ENCODE measurements at places on chromosomes 5 and 9. TPM values are rescaled to one million over a fixed set of nuclear protein-coding genes. Genes with fewer than 3 reads are reported as not detected.

DNA sequence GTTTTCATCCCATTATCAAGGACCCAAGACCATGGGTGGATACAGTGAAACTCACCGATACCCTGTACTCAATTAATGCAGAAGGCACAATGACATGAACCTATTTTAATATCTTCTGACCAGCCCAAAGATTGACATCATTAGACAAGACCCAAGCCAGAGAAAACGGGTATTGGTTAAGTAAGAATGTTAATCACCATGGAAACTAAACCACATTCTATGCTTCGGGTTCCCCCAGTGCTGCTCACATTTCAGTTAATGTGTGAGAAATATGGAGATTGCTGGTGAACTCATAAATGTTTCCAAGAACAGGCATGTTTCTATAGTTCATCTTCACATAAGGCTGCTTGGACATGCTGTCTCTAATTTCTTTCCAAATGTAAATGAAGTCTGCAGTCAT, 77.0 kb downstream of the IRX2 start:
- no peaks in the 10 kb centered on the region for H3K36me3 ChIP-seq
- no peaks in the 10 kb centered on the region for H3K4me1 ChIP-seq
- H3K27me3 ChIP-seq, result no peaks in the 10 kb centered on the region
- no peak overlapping the region for H3K27ac ChIP-seq
- H3K4me3 ChIP-seq, result no peak overlapping the region
- no peak for DNase-seq

DNA sequence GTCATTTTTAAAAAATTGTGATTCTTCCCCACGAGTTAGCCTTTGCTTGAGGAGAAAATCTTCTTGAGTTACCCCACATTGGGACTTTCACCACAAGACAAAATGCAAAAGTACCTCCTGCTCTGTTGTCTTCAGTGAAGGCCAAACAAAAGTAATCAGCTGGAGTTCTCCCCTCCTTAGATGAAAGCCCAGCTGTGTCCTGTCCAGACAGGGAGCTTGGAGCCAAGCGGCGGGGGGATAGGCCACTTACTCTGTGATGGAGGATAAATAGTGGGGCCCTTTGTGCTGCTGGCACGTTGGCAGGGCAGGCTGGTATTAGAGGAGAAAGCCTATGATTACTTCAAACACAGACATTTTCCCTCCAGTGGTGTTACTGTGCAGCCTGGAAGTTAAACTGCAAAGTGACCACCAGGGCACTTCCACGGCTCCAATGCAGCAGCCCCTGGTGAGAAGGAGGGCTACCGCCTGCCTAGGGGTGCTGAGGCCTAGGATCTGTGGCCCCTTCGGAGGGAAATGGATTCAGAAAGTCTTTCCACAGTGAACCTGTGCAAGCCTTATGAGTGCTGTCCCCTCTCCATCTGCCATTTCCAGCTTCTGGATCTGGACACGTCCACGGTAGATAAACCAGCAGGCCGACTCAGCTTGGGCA, 155.0 kb downstream of the TMEM167A start:
- H3K27me3 ChIP-seq, result peaks cover 3% of the 10 kb centered on the region
- H3K4me1 ChIP-seq, result no peaks in the 10 kb centered on the region
- DNase-seq, result no peak
- no peak overlapping the region for H3K4me3 ChIP-seq
- H3K36me3 ChIP-seq, result no peaks in the 10 kb centered on the region
- H3K27ac ChIP-seq, result no peak overlapping the region

PCDHGB1 gene
- 0.75 TPM for total RNA-seq

MGAT4B gene
- total RNA-seq, result 42.0 TPM

GRCh38 chr9:132201780-132202703, 40.2 kb downstream of the NTNG2 start:
- H3K27ac ChIP-seq, result no peak overlapping the region
- no peaks in the 10 kb centered on the region for H3K4me1 ChIP-seq
- no peaks in the 10 kb centered on the region for H3K27me3 ChIP-seq
- H3K4me3 ChIP-seq, result no peak overlapping the region
- no peaks in the 10 kb centered on the region for H3K36me3 ChIP-seq
- DNase-seq, result no peak

- no peaks in the 10 kb centered on the region for H3K4me1 ChIP-seq
- DNase-seq, result no peak
- no peaks in the 10 kb centered on the region for H3K36me3 ChIP-seq
- H3K27ac ChIP-seq, result no peak overlapping the region
- no peaks in the 10 kb centered on the region for H3K27me3 ChIP-seq
Measured at GRCh38 chr5:80763873-80764647, 109.3 kb upstream of the DHFR start.

DNA sequence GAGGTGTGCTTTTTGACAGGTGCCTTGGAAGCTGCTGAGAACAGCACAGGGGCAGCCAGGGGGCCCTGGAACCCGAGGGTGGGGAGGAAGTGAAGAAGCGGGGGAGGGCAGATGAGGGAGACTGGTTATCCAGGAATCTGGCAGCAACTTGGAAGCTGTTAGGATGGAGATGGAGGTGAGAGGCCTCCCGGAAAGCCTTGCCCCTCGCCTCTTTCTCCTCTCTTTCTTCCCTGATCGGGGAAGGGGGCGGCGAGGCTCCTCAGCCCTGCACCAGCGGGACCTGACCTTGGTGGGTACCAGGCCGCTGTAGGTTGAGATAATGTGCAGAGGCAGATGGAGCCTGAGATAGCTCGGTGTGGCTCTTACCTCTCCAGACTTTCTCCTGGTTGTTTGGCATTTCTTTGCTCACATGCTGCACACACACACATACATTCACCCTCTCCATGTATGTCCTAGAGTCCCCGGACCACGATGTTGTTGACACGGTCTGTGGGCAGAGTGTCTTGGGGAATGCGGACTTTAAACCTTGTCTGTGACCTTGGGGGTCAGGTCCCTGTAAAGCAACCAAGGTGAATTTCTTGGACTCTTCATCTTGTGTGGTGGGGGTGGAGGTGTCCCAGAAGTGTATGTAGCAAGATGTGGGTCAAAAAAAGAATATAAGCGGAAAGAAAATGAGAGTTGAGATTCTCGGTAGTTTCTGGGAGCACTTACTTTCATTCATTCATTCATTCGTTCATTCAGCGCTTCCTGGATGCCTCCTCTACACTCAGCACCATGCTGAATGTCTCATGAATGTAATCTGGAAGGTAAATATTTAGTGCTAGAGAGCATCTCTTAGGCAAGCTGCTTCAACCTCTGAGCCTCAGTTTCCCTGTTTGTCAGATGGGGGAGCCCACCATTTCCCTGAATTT, 1.6 kb downstream of the WWC1 start:
- H3K36me3 ChIP-seq, result no peaks in the 10 kb centered on the region
- DNase-seq, result no peak
- H3K27ac ChIP-seq, result peak overlapping the region; percentile 53
- H3K27me3 ChIP-seq, result no peaks in the 10 kb centered on the region
- H3K4me3 ChIP-seq, result peak overlapping the region; percentile 71

HMGCS1 gene
- total RNA-seq, result 878 TPM

GRCh38 chr9:37281541-37281940, 141.0 kb upstream of the GRHPR start:
- no peaks in the 10 kb centered on the region for H3K4me1 ChIP-seq
- H3K36me3 ChIP-seq, result no peaks in the 10 kb centered on the region
- no peak for DNase-seq
- no peak overlapping the region for H3K27ac ChIP-seq

- no peaks in the 10 kb centered on the region for H3K36me3 ChIP-seq
- no peaks in the 10 kb centered on the region for H3K27me3 ChIP-seq
- no peak overlapping the region for H3K27ac ChIP-seq
- DNase-seq, result peak; percentile 55
- no peak overlapping the region for H3K4me3 ChIP-seq
Measured at GRCh38 chr5:142874540-142874939, 104.4 kb downstream of the ARHGAP26 start.

DNA sequence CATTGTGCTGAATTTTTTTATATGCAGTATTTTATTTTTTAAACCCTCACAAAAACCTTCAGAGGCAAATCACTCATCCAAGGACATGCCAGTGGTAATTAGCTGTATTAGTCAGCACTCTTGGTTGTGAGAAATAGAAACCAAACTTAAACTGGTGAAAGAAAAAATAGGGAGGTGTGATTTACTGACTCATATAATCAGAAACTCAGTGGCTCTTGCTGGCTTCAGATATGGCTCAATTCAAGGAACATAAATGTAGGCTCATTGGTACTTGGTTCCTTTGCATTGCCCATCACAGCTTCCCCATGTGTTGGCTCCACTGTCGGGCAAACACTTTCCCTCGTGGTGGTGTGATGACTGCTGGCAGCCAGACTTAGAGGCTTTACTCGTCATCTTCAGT, 497.2 kb downstream of the MAT2B start:
- H3K4me3 ChIP-seq, result no peak overlapping the region
- H3K27ac ChIP-seq, result no peak overlapping the region
- no peaks in the 10 kb centered on the region for H3K27me3 ChIP-seq
- no peaks in the 10 kb centered on the region for H3K36me3 ChIP-seq
- H3K4me1 ChIP-seq, result no peaks in the 10 kb centered on the region
- no peak for DNase-seq

GRCh38 chr5:132436936-132437335, 53.6 kb downstream of the IRF1 start:
- H3K27ac ChIP-seq, result peak overlapping the region; percentile 56
- H3K4me3 ChIP-seq, result no peak overlapping the region
- no peaks in the 10 kb centered on the region for H3K36me3 ChIP-seq
- no peaks in the 10 kb centered on the region for H3K27me3 ChIP-seq

GRCh38 chr5:177524941-177525655, 8.3 kb upstream of the DDX41 start:
- no peak for DNase-seq
- no peaks in the 10 kb centered on the region for H3K27me3 ChIP-seq
- H3K36me3 ChIP-seq, result peaks cover 84% of the 10 kb centered on the region
- no peak overlapping the region for H3K4me3 ChIP-seq

CCDC187 gene
- total RNA-seq, result 0.05 TPM

NEUROG1 gene
- total RNA-seq, result not detected

PFN3 gene
- not detected for total RNA-seq

DNA sequence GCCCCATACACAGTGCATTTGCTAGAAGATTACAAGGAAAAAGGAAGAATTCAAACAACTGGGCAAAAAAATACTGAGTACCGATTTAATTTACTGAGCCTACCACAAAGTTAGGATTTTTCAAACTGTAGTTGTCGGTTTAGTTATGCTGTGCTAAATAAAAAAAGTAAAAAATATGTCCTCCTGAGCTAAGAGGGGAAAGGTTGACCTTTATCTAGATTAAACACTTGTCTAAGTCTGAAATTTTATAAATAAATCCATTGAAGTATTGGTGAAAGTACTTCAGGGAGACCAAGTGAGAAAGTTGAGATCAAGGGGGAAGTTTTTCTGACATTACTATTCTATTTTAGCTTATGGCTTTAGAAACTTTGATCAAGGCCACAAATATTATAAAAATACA, 19.1 kb upstream of the DAB2 start:
- no peaks in the 10 kb centered on the region for H3K27me3 ChIP-seq
- no peaks in the 10 kb centered on the region for H3K36me3 ChIP-seq
- DNase-seq, result no peak
- H3K4me1 ChIP-seq, result no peaks in the 10 kb centered on the region

TMC1 gene
- not detected for total RNA-seq

GRCh38 chr9:89528540-89528939, 30.6 kb upstream of the SEMA4D start:
- H3K4me3 ChIP-seq, result no peak overlapping the region
- H3K4me1 ChIP-seq, result peaks cover 4% of the 10 kb centered on the region
- no peaks in the 10 kb centered on the region for H3K36me3 ChIP-seq

DNA sequence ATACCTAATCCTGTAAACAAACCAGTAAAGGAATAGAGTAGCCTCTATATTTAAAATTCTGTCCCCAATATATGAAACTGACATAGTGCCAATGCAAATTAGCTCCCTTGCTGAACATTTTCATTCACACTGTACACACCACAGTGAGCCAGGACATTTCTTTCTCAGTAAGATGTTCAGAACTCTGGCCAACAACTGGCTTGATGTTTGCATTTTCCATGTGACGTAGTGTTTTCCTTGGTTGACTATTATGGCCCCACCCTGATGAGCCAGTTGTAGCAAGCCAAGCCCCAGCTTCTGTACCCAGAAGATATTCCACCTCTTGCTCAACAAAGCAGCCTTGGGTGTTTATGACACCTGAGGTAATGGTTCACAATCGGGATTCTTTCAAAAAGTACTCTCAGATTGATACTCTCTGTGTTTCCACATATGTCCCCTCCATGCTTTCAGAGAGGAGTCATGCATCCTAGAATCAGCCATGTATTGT, 17.7 kb upstream of the ANXA1 start:
- H3K27me3 ChIP-seq, result no peaks in the 10 kb centered on the region
- H3K4me1 ChIP-seq, result no peaks in the 10 kb centered on the region
- DNase-seq, result no peak
- no peaks in the 10 kb centered on the region for H3K36me3 ChIP-seq
- no peak overlapping the region for H3K27ac ChIP-seq

PCDHA1 gene
- total RNA-seq, result not detected

GRCh38 chr5:171855798-171856763, 70.5 kb downstream of the SMIM23 start:
- H3K27ac ChIP-seq, result no peak overlapping the region
- no peak overlapping the region for H3K4me3 ChIP-seq
- no peaks in the 10 kb centered on the region for H3K27me3 ChIP-seq
- no peak for DNase-seq
- peaks cover 2% of the 10 kb centered on the region for H3K36me3 ChIP-seq

IFNA21 gene
- not detected for total RNA-seq

DNA sequence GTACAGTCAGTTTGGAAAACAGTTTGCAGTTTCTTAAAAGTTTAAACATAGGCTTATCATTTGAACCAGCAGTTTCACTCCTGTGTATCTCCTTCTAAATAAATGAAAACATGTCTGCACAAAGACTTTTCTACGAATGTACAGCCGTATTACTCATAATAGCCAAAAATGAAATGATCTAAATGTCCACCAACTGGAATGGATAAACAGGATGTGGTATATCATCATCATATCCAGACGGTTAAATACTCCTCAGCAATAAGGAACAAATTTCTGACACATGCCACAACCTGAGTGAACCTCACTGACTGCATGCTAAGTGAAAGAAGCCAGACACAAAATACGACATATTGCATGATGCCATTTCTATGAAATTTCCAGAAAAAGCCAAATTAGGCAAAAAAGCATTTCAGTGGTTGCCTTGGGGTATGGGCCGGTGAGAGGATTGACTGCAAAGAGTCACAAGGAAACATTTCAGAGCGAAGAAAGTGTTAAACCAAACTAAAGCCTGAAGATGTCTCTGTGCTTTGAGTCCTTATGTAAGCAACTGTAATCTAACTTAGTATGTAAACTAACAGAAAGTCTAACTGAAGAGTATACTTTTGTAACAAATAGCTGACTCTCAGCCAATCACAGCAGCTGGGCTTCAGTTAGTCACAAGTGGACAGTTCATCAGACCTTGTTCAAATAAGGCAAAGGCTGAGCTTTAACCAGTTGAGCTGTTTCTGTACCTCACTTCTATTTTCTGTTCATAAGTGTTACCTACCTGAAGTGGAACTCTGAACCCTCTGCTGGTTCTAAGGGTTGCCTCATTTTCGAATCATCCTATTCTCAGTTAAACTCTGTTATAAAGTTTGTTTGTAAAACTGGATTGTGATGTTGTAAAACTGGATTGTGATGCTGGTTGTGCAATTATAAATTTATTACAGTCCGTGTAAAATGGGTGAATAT, 65.2 kb downstream of the TRIO start:
- no peak overlapping the region for H3K4me3 ChIP-seq
- H3K4me1 ChIP-seq, result peaks cover 22% of the 10 kb centered on the region
- no peaks in the 10 kb centered on the region for H3K36me3 ChIP-seq
- no peak for DNase-seq
